ENCODE measurements at places on chromosomes 13 and 19.

DNA sequence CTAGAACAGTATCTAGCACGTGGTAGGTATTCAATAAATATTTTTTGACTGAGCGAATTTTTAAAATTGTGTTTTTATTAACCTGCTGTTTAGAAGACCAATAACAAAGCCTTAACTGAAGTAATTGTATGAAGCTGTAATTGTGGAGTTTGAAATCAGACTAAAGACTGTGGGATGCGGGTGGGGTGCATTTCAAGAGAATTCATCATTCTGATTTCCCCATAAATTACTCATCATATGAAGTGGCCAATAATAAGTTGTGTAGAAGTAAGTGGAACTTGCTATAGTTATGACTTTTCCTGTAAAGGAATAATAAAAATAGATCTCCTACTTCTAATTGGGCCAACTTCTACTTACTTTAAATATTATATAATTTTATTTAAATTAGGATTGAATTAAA lies 449.3 kb downstream of the PCDH9 start:
- ATAC-seq: no peak

DNA sequence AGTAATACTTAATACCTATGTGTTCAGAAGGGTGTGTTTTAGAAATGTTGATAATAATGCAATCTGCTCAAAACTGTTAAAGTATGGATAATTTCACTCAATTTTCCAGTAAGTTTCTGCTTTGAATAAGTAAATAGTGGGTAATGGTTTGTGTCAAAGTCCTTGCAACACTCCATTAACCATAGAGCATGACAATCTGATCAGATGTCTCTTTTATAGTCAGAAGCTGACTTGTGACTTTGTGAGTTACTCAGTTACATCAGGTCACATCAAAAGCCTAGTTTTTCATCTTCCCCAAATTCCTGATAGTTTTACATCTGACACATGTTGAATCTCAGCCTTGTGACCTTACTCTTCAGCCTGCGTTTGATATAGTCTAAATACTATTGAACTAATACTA lies 338.0 kb downstream of the EFNB2 start:
- ATAC-seq: no peak

DNA sequence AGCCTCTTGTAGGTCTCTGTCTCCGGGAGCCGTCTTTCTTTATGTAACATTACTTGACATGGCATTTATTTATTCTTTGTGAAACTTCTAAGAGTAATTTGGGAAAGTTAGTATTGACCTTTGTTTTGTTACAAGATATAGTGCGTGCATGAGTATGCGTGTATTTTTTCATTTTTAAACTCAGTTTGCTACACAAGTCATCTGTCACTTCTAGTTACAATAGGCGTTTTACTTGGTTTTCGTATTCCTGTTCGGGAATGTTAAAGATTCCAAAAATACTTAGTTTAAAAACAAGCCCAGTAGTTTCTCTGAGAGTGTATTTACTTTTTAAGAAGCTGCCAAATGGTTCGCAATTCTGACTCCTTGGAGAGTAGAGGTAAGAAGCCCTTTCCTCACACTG lies 3.2 kb downstream of the PDS5B start:
- ATAC-seq: no peak

DNA sequence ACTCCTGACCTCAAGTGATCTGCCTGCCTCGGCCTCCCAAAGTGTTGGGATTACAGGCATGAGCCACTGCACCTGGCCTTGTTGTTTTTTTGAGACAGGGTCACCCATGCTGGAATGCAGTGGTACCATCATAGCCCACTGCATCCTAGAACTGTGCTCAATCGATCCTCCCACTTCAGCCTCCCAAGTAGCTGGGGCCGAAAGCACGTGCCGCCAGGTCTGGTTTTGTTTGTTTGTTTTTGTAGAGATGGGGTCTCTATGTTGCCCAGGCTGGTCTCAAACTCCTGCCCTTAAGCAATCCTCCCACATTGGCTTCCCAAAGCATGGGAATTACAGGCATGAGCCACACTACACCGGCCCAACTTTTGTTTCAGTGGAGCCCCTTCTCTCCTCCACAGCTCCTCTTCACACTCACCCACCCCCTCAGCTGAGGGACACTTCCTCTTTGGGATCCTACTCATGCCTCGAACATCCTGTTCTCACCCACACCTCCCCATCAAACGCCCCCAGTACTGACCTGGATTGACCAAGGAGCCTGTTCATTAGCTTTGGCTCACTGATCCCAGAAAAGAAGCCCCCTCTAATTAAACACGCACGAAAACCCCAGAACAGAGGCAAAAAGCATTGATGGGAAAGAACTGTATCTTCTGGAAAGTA lies 12.8 kb upstream of the CERS4 start:
- no peak for ATAC-seq
